ENCODE measurements at places on chromosomes 3 and 15.

DNA sequence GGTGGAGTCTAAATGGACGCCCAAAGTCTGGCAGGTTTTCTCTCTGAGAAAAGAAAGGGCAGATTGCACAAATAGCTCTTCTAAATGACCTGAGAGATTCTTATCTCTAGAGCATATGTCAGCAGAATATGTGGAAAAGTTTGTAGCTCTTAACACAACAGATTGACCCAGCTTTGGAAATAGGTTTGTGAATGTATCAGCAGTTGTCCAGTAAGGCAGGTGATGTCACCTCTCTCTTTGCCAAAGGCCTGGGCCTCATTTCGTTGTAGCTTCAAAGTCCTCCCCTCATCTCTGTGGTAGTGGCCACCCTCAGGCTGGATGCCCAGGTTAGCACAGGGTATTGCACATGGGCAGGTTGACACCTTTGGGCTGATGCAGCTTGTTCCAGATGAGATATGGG, 36.0 kb downstream of the PDIA5 start:
- no peak for DNase-seq

GRCh38 chr3:135736740-135737139, 228.8 kb upstream of the PPP2R3A start:
- DNase-seq = no peak

- DNase-seq = no peak
Observed at GRCh38 chr15:43412096-43412495, 41.2 kb downstream of the TUBGCP4 start.

- peak; percentile 62 for DNase-seq
Observed at GRCh38 chr3:107846279-107846852, 244.5 kb downstream of the CD47 start.

DNA sequence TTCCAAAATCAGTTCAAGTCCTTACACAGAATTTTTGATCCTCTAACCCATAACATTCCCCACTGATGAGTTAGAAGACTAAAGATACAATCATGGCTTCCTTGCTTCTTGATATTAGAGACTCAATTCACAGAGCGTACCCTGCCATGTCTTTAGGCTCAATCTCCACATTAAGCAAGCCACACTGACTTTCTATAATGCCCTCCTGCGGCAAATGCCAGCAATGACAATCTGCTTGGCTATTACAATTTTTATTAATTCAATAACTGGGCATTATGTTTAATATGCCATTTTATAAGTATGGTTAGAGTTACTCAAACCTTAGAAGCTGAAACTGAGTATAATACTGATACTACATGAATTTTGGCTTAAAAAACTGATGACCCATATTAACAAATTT, 479.7 kb upstream of the NR2F2 start:
- no peak for DNase-seq

DNA sequence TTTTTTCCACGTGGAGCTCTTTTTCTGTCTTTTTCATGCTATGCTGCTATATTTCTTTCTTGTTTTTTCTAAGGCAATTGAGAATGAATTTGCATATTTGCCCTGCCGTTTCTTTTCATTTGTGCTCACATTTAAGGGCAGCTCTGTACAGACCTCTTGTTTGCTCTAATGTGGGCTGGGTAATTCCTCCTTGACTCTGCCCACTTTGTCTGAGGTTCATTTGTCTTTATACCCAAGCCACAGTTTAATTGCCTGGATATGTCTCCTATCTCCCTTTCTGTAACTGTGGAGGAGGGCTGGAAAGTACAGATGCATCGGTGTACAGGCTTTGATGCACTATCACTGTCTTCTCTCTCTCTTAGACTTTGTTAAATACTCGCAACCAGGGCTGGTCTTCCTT, 195.9 kb downstream of the EPHB1 start:
- no peak for DNase-seq

DNA sequence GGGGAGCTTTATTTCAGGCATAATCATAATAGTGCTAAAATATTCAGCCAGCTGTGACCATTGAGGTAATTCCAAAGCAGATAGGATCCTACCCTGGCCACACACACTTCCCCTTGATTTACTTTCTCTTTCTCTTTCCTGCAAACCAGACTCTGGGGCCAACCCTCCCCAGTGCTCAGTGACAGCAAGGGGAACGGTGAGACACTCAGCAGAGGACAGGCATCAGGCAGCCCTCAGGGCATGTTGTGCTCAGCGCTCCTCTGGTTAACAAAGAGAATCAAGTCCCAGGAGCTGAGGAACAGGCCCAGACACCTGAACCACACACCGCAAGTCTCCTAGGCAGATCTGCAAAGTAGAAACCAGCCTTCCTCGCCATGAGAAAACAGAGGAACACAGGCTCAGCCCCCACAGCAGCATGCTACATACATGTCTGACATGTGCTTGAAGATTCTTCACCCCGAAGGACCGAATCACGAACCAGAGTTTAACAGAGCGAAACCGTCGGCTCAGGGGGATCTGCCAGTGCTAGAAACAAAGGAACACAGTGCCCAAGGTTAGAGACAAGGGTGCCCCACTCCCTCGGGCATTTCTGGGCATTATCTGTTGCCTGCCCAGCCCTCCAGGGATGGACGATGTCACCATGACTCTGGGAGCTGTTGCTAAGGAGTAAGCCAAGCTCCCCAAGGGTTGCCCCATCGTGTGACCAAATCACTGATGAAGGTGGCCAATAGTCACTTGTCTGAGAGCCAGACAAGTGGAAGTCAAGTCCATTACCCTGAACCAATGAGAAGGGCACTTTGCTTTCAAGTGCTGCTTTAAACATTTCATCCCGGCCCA, 17.5 kb downstream of the HDC start:
- DNase-seq = no peak

DNA sequence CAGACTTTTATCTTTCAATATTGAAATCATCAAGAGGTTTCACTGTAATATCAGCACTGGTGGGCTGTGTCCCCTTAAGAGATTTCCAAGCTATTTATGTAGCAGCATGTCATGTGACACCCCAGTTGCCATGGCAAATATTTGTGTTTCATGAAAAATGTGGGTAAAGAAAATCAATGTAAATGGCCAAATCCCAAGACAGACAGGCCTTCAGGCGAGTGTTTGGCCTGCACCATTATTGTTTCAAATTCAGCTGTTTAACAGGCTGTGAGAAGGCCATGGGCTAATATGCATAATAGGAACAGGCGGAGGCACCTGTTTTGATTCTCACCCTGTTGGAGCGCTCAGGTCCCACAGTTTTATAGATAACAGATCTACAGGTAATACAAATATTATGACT, 104.2 kb downstream of the IQCH start:
- no peak for DNase-seq

- DNase-seq = no peak
Observed at GRCh38 chr3:31277582-31277981, 255.1 kb upstream of the STT3B start.

GRCh38 chr3:98817547-98818041, 54.5 kb downstream of the ST3GAL6 start:
- DNase-seq = peak; percentile 57

DNA sequence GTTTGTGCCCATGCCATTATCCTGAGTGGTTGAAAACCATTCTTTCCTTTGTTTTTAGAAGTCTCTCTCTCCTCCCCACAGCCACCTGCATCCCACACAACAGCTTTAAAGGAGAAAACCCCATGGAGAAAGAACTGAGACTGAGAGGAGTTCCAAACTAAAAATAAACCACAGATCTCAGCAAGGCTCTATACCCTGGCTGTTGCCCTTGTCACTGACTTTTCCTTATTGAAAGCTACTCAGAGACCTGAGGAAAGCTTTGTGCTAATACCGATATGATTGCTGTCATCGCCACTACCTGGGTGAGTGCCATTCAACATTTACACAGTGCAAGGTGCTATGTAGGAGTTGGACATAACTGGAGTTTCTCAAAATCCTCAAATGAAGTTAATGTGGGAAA, 55.5 kb upstream of the RASGRP1 start:
- no peak for DNase-seq

- no peak for DNase-seq
Observed at GRCh38 chr3:120071259-120071658, 23.0 kb downstream of the GSK3B start.

- DNase-seq = no peak
Observed at GRCh38 chr3:126103121-126104027, 19.4 kb upstream of the SLC41A3 start.

DNA sequence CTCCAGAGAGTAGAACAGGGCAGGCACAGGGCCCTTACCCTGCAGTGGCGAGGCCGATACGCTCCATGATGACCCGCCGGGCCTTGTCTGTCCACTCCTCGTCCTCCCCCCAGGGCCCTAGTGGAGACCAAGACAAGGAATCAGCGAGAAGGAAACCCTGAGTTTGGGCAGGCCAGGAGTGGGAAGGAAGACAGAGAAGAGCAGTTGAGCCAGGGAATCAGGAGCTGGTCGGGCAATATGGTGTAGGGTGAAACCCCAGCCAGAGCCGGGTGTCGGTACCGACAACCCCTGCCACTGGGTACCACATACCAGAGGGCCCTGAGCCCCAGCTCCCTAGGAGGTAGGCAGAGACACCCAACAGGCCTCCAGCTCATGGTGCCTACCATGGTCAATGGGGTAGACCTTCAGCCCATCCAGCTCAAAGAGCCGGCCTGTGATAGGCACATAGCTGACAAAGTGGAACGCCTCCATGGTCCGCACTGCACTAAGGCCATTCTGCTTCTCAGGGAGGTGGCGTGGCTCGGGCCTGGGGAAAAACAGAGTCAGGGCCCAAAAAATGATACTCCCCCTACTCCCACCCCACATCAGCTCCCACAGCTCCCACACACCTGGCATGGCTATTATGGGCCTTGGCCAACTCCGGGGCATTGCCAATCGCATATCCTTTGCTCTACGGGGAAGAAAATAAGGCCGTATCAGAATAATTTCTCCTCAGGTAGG, 38.0 kb downstream of the SEMA3G start:
- DNase-seq = no peak

- DNase-seq = no peak
Observed at GRCh38 chr15:40618023-40618422, 24.0 kb downstream of the KNL1 start.

- DNase-seq = no peak
Observed at GRCh38 chr3:133955892-133956291, 60.2 kb upstream of the RAB6B start.

GRCh38 chr3:106699122-106699521, 678.1 kb upstream of the CCDC54 start:
- DNase-seq = no peak

DNA sequence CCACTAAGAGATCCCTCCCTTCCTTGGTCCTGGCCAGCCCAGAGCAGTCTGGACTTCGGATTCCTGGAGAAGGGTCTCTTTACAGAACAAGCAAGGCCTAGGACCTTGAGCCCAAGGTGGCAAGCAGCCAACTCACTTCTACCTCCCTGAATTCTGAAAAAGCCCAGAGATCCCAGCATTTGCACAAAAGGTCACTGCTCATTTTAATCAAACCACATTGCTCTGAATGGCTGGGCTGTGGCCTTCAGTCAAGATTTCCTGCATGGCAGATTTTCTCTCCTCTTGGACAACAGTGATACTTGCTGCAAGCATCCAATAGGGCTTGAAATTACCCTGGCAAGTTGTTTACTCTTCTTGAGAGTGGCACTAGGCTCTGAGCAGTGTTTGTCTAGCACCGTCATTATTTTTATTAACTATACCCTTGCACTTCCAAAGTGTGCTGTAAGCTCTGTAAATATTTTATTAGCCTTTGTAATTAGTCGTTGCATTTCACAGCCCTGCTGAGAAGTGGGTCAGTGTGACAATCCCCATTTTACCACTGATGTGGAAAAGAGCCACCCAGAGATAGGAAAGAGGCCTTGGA, 274.7 kb upstream of the CTNNB1 start:
- no peak for DNase-seq

- no peak for DNase-seq
Observed at GRCh38 chr3:157249606-157250005, 89.7 kb upstream of the CCNL1 start.

- DNase-seq = no peak
Observed at GRCh38 chr3:186219211-186219638, 110.3 kb upstream of the ETV5 start.

DNA sequence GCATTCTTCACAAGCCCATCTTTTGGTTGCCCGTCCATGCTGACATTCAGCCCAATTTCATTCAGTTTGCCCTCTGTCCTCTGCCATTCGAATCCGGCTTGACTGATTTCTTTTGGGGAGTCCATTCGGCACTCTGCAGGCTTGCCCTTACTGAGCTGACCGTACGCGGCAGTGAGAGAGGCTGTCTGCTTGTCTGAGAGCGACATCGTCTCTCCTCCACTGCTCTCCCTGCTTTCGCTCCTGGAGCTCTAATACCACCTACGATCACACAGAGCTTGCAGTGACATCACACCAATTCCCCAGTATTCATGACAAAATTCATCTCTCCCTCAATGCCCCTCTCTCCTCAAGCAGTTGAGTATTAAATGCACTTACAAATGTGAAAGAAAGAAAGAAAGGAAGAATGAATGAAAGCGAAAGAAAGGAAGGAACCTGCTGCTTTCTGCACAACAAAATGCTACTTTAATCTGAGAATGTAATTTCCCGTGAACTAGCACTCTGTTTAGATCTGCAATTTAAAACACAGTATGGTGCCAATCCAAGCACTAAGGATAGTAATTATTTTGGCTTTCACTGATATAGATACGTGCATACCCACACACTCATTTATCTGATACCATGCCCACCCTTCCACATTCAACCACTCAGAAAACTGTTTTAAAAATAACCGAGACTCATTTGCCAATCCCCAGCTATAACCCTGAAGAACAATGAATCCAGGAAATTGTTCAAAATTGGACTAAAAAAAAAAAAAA, 89.5 kb downstream of the DHX30 start:
- no peak for DNase-seq

Measured in urothelium cell line (cell line).